ENCODE measurements at places on chromosomes 13 and 19. TPM values are rescaled to one million over a fixed set of nuclear protein-coding genes. Genes with fewer than 3 reads are reported as not detected.

DNA sequence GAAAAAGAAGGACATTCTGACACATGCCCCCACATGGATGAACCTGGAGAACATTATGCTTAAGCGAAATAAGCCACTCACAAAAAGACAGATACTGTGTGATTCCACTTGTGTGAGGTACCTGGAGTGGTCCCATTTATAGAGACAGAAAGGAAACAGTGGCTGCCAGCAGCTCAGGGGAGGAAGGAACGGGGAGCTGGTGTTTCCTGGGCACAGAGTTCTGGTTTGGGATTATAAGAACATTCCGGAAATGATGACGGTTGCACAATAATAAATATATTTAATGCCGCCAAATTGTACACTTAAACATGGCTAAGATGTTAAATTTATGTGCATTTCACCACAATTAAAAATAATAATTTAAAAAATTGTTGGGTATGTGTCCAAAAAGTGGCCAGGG is 33.0 kb downstream of the SERP2 start:
- DNase-seq = no peak

GRCh38 chr13:99031832-99032231 is 54.0 kb upstream of the DOCK9 start:
- no peak for DNase-seq

The LYL1 gene
- polyA plus RNA-seq = 86.9 TPM

The SEMA6B gene
- 5.5 TPM for polyA plus RNA-seq

The NDUFB7 gene
- polyA plus RNA-seq = 336 TPM
